ENCODE measurements at places on chromosomes 1 and 21. TPM values are rescaled to one million over a fixed set of nuclear protein-coding genes. Genes with fewer than 3 reads are reported as not detected.

GRCh38 chr1:40820911-40821693, 37.5 kb downstream of the KCNQ4 start:
- no peak overlapping the region for H3K27ac ChIP-seq
- peaks cover 9% of the 10 kb centered on the region for H3K36me3 ChIP-seq
- no peak for DNase-seq

- H3K27me3 ChIP-seq = peaks cover 54% of the 10 kb centered on the region
- H3K36me3 ChIP-seq = no peaks in the 10 kb centered on the region
- DNase-seq = peak; percentile 54
- no peak overlapping the region for H3K27ac ChIP-seq
These were observed 781 bp downstream of the PROX1 start for GRCh38 chr1:213988507-213989001.

GRCh38 chr1:27045973-27046558, 33.4 kb upstream of the TENT5B start:
- no peaks in the 10 kb centered on the region for H3K36me3 ChIP-seq
- H3K4me3 ChIP-seq = no peak overlapping the region
- no peaks in the 10 kb centered on the region for H3K27me3 ChIP-seq

DNA sequence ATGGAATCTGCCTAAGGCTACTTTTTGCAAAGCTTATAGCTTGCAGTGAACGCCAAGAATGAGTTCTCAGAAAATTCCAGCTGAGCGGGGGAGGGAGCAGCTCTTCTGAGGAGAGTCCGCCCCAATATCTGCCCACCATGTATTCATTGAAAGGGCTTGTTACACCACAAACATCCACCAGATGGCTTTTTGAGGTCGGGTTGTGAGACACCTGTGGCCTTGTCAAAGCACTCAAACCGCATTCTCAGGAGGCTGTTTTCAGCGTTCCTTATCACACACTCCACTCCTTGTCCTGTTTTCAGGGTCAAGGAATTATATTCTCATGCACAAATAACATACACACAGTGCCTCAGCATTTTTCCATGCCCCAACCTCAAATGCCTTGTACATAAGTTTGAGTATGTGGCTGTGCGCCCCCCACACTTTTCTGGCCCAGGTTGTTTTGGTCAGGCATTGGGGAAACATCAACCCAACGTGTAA, 3.9 kb upstream of the C4BPB start:
- no peak overlapping the region for H3K4me3 ChIP-seq
- H3K27ac ChIP-seq = no peak overlapping the region

GRCh38 chr1:225776294-225776693, 1.3 kb upstream of the SRP9 start:
- H3K36me3 ChIP-seq = no peaks in the 10 kb centered on the region
- DNase-seq = no peak
- H3K27me3 ChIP-seq = no peaks in the 10 kb centered on the region
- peaks cover 34% of the 10 kb centered on the region for H3K4me1 ChIP-seq
- no peak overlapping the region for H3K27ac ChIP-seq

GRCh38 chr1:200979574-200980451, 43.7 kb downstream of the KIF21B start:
- H3K36me3 ChIP-seq = peaks cover 19% of the 10 kb centered on the region
- no peaks in the 10 kb centered on the region for H3K27me3 ChIP-seq
- H3K27ac ChIP-seq = no peak overlapping the region
- no peak overlapping the region for H3K4me3 ChIP-seq
- no peaks in the 10 kb centered on the region for H3K4me1 ChIP-seq

DNA sequence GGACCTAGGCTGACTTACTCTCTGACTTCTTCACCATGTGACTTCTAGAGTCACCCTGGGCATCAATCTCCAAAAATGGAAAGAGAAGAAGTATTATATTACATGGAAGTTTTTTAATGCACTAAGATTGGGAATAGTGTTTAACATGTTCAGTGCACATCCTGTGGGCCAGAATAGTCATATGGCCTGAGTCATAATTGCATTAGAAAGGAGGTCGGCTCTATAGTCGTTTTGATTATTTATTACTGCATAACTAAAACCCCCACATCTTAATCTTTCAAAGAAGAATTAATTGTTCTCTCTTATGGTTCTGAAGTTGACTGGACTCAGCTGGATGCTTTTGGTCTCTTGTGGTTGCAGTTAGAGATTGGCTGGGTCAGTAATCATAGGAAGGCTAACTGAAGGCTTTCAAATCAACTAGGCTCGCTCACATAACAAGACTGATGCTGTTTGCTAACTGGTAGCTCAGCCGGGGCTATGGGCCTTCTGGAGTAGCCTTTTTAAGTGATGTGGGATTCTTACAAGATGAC, 810.6 kb upstream of the ADGRL4 start:
- no peak overlapping the region for H3K27ac ChIP-seq
- H3K4me1 ChIP-seq = no peaks in the 10 kb centered on the region
- H3K27me3 ChIP-seq = no peaks in the 10 kb centered on the region

GRCh38 chr1:31923901-31924535, 14.2 kb downstream of the PTP4A2 start:
- no peaks in the 10 kb centered on the region for H3K27me3 ChIP-seq
- H3K4me3 ChIP-seq = no peak overlapping the region
- peak overlapping the region; percentile 34 for H3K27ac ChIP-seq
- no peak for DNase-seq

DNA sequence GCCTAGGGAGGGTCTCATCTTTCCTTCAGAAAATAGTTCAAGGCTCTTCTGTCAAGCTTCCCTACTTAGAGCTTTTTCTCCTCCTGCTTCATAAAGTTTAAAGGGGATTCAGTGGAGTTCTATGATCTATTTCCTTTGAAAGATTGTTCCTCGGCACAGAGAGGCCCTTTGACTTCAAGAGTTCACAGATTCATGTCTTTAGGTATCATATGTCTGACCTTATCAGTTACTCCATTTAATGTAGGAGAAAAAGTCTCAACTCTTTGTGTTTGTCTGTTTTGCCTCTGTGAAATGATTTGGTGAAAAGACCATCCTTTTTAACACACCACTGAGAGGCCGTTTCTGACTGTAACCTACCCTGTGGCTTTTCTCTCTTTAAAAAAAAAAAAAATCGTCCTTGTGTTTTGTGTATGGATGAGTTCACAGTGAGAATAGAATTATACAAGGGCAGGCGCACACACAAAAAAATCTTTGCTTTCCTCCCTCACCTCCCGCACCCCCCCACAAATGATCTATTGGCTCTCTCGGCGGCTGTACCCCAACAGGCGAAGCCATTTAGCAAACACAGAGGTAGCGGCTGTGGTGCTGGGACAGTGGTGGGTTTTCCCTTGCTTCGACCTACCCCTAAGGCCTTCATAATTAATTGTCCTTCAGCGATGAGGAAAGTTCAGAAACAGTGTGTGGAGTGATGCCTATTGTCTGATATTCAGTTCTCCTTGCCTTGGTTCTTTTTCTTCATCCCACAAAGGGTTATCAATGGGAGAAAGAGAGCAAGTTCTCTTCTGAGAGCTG, 29.6 kb downstream of the PROX1 start:
- H3K36me3 ChIP-seq = no peaks in the 10 kb centered on the region
- no peak overlapping the region for H3K27ac ChIP-seq
- no peak for DNase-seq
- no peaks in the 10 kb centered on the region for H3K4me1 ChIP-seq
- H3K4me3 ChIP-seq = no peak overlapping the region

DNA sequence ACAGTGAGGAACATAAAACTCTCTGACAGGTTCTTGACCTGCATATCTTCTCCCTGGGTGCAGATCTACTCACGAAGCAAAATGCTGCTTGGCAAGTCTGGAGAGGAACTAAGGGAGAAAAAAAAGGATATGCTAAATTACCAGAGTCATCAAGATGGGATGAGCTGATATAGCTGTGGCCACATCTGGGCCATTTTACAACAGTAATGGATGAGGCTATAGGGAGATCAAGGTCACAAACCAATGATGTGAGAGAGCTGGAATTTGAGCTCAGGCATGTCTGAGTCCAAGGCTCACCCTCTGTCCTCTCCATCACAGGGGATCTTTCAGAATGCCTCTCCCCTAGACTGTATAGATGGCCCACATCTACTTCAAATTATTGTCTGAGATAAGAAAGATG, 26.2 kb downstream of the ZMYND12 start:
- H3K27ac ChIP-seq = no peak overlapping the region
- no peak overlapping the region for H3K4me3 ChIP-seq
- no peaks in the 10 kb centered on the region for H3K4me1 ChIP-seq
- H3K27me3 ChIP-seq = no peaks in the 10 kb centered on the region
- H3K36me3 ChIP-seq = no peaks in the 10 kb centered on the region

DNA sequence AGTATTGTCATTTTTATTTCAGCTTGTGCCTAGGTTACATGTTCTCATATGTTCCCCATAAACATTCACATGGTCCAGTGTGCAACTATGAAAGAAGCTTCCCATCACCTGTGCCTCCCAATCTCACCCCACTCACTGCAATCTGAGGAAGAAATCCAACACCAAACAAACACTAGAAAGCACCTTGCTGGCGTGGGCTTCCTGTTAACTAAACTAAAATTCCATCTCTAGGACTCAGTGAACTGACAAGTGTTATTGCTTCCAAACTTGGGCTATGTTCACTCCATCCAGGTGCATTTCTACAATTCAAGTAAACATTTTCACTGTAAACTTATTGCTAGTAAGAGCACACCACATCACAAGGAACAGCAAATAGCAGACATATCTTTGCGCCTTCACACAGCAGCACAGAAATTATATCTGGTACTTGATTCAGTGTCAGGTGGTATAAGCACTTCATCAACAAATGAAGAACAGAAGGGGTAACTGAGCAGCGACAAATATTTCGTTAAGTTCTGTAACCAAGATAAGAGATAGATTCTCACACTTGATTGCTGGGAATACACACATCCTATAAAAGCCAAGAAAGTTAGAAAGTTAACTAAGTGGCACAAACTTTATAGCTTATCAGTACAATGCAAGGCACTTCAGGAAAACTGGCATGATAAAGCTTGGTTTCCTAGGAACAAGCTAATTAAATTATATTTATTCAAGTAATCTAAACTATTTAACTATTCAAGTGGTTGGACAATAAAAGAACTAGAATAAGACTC, 8.9 kb upstream of the KCNJ15 start:
- no peak for DNase-seq
- H3K27me3 ChIP-seq = no peaks in the 10 kb centered on the region
- H3K27ac ChIP-seq = no peak overlapping the region
- no peak overlapping the region for H3K4me3 ChIP-seq
- no peaks in the 10 kb centered on the region for H3K36me3 ChIP-seq

DNA sequence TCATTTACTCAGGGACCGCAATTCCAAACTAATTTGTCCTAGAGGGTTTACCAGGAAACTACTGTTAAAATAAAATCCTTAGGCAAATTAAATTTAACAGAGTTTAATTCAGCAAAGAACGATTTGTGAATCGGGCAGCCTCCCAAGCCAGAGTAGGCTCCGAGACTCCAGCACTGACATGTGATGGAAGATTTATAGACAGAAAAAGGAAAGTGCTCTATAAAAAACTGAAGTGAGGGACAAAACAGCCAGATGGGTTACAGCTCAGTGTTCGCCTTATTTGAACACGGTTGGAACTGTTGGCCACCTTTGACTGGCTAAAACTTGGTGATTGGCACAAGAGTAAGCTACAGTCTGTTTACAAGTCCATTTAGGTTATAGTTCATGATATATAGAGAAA, 35.2 kb upstream of the RCSD1 start:
- H3K27me3 ChIP-seq = no peaks in the 10 kb centered on the region
- no peak for DNase-seq
- H3K36me3 ChIP-seq = no peaks in the 10 kb centered on the region
- H3K27ac ChIP-seq = no peak overlapping the region
- H3K4me1 ChIP-seq = no peaks in the 10 kb centered on the region

GRCh38 chr1:43673261-43673660, 23.3 kb downstream of the KDM4A start:
- DNase-seq = no peak
- H3K4me3 ChIP-seq = no peak overlapping the region
- no peaks in the 10 kb centered on the region for H3K27me3 ChIP-seq
- H3K36me3 ChIP-seq = peaks cover 65% of the 10 kb centered on the region

DNA sequence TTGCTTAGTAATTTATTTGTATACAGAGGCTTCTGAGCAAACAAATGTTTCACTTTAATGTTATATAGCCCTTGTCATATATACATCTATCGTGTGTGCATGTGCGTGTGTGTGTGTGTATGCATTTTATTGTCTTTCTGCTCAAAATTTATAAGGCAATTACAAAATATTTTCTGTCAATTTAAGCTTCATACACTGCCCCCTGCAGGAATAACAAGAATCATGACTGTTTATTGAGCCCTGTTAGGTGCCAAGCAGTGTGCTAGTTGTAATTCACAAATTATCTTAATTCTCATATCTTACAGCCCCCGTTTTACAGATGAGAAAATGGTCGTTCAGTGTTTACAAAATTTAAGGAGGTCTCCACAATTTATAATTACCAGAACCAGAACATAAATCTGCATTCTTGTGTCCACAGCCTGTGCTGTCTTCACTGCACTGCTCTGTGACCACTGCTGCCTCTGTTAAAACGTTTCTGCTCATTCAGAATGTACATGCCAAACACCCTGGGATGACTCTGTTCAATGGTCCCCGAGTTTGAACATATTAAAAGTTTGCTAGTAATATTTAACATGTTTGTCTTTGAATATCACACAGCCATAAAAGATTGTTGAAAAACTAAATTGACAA, 181.3 kb downstream of the ATP6V1G3 start:
- no peak overlapping the region for H3K27ac ChIP-seq
- H3K27me3 ChIP-seq = no peaks in the 10 kb centered on the region
- H3K4me1 ChIP-seq = no peaks in the 10 kb centered on the region
- H3K4me3 ChIP-seq = no peak overlapping the region

DNA sequence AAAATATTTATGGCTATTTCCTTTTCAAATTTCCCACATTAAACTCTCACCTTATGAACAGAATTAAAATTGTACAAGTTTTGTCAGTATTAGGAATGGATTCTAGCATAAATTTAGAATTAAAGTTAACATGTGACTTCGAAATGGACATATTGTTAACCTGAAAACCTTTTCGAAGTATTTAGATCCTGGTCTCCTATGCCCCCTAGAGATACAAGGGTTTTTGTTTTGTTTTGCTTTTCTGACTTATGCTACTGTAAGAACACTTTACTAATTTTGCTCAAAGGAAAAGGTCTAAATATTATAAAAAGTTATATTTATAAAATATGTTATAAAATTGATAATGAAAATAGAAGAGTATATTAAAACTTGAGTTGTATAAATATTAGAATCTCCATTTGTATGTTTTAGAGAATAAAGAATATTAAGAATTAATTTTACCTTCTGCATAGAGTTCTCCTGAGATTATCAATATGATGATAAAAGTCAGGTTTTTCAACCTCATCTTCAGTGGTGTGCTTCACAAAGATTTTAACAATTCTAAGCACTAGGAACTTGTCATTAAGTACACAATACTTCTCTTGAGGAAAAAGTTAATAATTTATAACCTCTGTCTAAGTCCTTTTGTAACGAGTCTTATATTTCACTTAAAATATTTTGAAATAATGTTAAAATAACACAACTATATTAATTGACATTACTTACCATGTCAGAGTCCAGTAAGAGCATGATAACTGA, at the start of gene F13B:
TSS of gene F13B (minus strand) at position 542 of the 738 bp plus-strand sequence. CDS start at position 505, 37 bp downstream.
- no peaks in the 10 kb centered on the region for H3K4me1 ChIP-seq
- DNase-seq = no peak
- no peak within 1 kb of the TSS for H3K4me3 ChIP-seq
- no peaks in the 10 kb centered on the region for H3K36me3 ChIP-seq
- H3K27me3 ChIP-seq = no peaks in the 10 kb centered on the region

HES4 gene
- total RNA-seq = not detected

PRAMEF13 gene
- not detected for total RNA-seq

APCS gene
- not detected for total RNA-seq

SLC1A7 gene
- total RNA-seq = 0.29 TPM

PTGFRN gene
- 54.5 TPM for total RNA-seq

MYBPH gene
- total RNA-seq = not detected

FAM72A gene
- total RNA-seq = not detected

ESPN gene
- total RNA-seq = 68.4 TPM

LCE1A gene
- not detected for total RNA-seq

S100A5 gene
- not detected for total RNA-seq

ZBTB37 gene
- total RNA-seq = 0.29 TPM

SPRR2G gene
- not detected for total RNA-seq

PROK1 gene
- total RNA-seq = not detected

Data from stomach (tissue), 19 donors.